ENCODE measurements at places on chromosomes 1 and 21. TPM values are rescaled to one million over a fixed set of nuclear protein-coding genes. Genes with fewer than 3 reads are reported as not detected.

The NUDT4B gene
- not detected for total RNA-seq

DNA sequence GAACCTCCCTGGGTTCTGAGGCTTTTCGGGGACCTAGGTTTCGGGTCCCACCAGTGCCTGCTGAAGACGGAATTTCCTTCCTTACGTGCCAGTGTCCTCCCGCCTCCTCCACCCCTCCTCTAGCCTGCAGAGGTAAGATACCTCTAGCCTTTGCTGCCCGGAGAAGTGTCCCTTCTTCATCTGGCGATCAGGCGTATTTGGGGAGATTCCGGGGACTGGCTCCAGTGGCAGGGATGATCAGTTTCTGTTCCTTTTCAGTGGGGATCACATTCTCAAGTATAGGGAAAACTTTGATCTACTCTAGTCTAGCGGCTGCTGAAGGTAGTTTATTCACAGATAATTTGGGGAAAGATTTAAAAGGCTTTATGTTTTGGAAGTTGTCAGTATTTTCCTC is 674 bp downstream of the CEP350 start:
- peak overlapping the region; percentile 85 for H3K27ac ChIP-seq
- peak overlapping the region; percentile 90 for H3K4me3 ChIP-seq
- peaks cover 58% of the 10 kb centered on the region for H3K4me1 ChIP-seq
- H3K36me3 ChIP-seq, result no peaks in the 10 kb centered on the region

DNA sequence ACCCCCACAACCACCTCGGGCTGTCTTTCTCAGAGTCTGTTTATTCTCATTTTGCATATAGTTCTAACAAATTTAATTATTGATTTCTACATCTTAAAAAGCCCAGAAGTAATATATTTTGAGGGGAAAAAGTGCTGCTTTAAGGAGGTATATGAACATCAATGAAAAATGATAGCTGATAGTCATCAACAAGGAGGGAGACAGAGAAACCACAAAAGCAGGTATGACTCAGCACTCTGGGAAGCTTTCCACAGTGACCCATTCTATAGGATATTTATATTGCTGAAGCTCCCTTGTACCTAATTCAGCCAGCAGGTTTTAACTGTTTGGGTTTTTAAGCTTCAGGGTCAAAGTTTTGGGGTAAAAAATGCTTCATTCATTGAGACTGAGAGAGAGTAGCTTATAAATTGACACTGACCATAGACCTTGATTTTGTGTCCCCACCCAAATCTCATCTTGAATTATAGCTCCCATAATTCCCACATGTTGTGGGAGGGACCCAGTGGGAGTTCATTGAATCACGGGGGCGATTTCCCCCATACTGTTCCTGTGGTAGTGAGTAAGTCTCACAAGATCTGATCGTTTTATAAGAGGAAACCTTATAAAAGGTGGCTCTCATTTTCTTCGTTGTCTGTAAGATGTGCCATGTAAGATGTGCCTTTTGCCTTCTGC is 27.4 kb downstream of the VANGL1 start:
- peaks cover 5% of the 10 kb centered on the region for H3K36me3 ChIP-seq
- no peak overlapping the region for H3K27ac ChIP-seq
- DNase-seq, result no peak
- H3K27me3 ChIP-seq, result no peaks in the 10 kb centered on the region
- no peak overlapping the region for H3K4me3 ChIP-seq

GRCh38 chr1:203128716-203129500 is 1.4 kb downstream of the ADORA1 start:
- peaks cover 46% of the 10 kb centered on the region for H3K27me3 ChIP-seq
- H3K27ac ChIP-seq, result no peak overlapping the region
- no peak for DNase-seq
- peak overlapping the region; percentile 38 for H3K4me3 ChIP-seq
- peaks cover 14% of the 10 kb centered on the region for H3K4me1 ChIP-seq

The SYCP1 gene
- not detected for total RNA-seq

The SELENBP1 gene
- not detected for total RNA-seq

GRCh38 chr1:214446772-214447556 is 104.4 kb downstream of the PTPN14 start:
- peak overlapping the region; percentile 51 for H3K4me3 ChIP-seq
- H3K27me3 ChIP-seq, result no peaks in the 10 kb centered on the region

- peaks cover 7% of the 10 kb centered on the region for H3K4me1 ChIP-seq
- H3K27ac ChIP-seq, result no peak overlapping the region
- DNase-seq, result no peak
- no peaks in the 10 kb centered on the region for H3K36me3 ChIP-seq
- H3K27me3 ChIP-seq, result no peaks in the 10 kb centered on the region
Measured at GRCh38 chr1:54172614-54173599, 20.1 kb upstream of the CDCP2 start.

The PODN gene
- total RNA-seq, result not detected

DNA sequence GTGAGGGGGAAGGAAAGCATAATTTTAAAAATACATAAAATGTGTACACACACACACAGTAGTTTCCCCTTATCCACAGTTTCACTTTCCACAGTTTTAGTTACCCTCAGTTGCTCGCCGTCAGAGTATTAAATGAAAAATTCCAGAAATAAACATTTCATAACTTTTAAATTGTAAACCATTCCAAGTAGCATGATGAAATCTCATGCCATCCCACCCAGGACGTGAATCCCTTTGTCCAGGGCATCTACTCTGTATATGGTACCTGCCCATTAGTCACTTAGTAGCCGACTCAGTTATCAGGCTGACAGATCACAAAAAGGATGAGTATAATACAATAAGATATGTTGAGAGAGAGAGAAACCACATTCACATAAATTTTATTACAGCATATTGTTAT is 36.2 kb downstream of the EPS15 start:
- peaks cover 6% of the 10 kb centered on the region for H3K4me1 ChIP-seq
- H3K27me3 ChIP-seq, result no peaks in the 10 kb centered on the region
- no peak overlapping the region for H3K27ac ChIP-seq
- no peak for DNase-seq
- no peak overlapping the region for H3K4me3 ChIP-seq
- peaks cover 12% of the 10 kb centered on the region for H3K36me3 ChIP-seq

DNA sequence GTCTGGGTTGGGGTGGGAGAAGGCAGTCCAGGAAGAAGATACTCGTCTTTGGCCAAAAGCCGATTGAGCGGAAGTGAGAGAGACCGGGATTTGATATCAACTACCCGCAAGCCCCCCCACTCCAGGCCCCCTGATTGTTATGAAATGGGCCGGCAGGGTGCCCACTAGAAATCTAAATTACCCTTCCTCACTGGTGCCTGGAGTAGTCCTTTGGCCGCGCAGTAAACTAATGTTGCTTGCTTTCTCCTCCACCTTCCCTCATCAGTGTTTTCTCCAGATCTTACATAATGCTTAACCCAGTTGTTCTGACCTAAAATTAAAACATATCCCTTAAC is 119.2 kb upstream of the BARHL2 start:
- H3K27me3 ChIP-seq, result peaks cover 87% of the 10 kb centered on the region
- peak overlapping the region; percentile 56 for H3K4me3 ChIP-seq
- peaks cover 2% of the 10 kb centered on the region for H3K36me3 ChIP-seq
- peaks cover 45% of the 10 kb centered on the region for H3K4me1 ChIP-seq

GRCh38 chr1:223622132-223622842 is 43.2 kb downstream of the CAPN8 start:
- no peaks in the 10 kb centered on the region for H3K27me3 ChIP-seq
- H3K4me3 ChIP-seq, result no peak overlapping the region
- no peaks in the 10 kb centered on the region for H3K4me1 ChIP-seq
- H3K36me3 ChIP-seq, result no peaks in the 10 kb centered on the region

DNA sequence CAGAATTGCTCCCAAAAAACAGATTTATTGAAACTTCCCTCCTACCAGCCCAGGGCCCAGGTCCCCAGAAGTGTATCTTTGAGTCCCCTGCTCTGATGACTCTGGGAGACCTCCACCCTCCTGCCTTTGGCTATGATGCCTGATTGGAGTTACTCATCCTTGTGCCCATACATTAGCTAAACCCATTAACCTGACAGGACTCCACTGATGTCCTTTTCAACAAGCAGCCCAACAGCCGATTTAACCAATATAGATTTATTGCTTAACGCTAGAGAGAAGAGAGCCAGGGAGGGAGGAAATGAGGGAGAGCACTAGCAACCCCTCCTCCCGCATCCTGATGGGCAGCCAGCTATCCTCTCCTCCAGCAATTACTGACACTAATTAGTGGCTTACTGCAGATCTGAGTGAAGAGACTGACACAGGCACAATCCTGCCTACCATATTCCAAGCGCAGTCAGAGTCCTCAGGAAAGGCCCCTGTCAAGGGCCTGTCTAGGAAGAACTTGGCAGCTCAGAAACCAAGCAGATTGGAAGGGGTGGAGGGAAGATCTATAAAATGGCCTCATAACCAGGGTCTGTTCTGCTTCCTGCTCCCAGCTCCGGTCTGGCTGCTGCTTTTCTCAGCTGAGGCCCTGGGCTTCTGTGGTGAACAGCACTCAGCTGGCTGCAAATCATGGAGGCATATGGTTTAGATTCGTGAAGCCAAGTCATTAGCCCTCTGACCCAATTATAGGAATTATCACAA is 484.5 kb upstream of the DAB1 start:
- no peaks in the 10 kb centered on the region for H3K4me1 ChIP-seq
- no peak for DNase-seq
- H3K27ac ChIP-seq, result no peak overlapping the region
- H3K4me3 ChIP-seq, result no peak overlapping the region
- no peaks in the 10 kb centered on the region for H3K27me3 ChIP-seq

DNA sequence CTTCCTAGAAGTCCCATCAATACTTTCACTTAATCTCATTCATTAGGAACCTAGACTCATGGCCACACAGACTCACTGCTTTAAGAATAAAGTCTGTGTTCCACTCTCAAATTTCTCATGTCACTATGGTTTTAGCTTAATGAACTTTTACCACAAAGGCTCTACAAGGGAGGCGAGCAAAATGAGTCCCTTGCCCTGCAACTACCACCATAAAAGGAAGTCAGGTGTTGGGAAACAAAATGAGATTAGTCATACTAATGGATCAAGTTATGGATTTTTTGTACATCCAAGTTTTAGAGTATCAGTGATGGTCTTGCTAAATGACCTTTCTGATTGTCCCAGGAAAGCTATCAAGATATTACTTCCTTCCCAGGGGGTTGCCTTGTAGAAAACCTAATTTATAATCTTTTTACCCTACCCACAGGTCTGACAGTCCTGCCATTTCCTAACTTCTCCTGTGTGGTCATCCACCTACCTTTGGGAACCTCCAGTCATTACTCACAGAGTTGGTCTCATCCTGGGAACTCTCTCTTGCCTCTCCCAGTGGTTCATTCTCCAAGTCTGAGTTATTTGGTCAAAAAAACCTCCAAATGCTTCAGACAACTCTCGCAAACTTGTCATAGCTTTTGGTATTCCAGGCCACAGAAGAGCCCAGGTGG is 51.8 kb upstream of the SLC16A1 start:
- no peak for DNase-seq
- no peak overlapping the region for H3K4me3 ChIP-seq
- no peaks in the 10 kb centered on the region for H3K36me3 ChIP-seq
- no peak overlapping the region for H3K27ac ChIP-seq
- H3K4me1 ChIP-seq, result no peaks in the 10 kb centered on the region
- H3K27me3 ChIP-seq, result no peaks in the 10 kb centered on the region

- DNase-seq, result no peak
- no peak overlapping the region for H3K27ac ChIP-seq
- no peaks in the 10 kb centered on the region for H3K4me1 ChIP-seq
Measured at GRCh38 chr21:28025111-28025510, 967.6 kb downstream of the LTN1 start.

- peaks cover 16% of the 10 kb centered on the region for H3K27me3 ChIP-seq
- H3K36me3 ChIP-seq, result no peaks in the 10 kb centered on the region
- DNase-seq, result peak; percentile 4
- H3K27ac ChIP-seq, result no peak overlapping the region
- no peak overlapping the region for H3K4me3 ChIP-seq
- H3K4me1 ChIP-seq, result no peaks in the 10 kb centered on the region
Measured at GRCh38 chr1:152870831-152871730, 7.0 kb upstream of the SMCP start.

The TMEM59 gene
- 148 TPM for total RNA-seq

DNA sequence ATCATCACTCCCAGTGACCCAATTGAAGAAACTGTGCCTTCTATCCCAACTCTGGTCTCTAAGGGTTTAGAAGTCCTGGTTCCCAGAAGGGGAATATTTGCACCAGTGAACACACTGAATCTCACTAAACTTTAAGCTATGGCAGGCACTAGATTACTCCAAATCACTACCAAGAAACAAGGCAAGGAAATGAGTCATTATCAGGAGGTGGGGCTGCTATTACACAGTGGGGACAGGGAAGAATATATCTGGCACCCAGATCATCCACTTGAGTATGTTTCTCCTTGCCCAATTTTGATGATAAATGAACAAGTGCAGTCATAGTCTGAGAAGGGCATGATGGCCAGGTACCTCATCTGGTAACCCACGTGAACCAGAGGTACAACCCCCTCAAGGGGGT is 7.0 kb downstream of the MRPL9 start:
- H3K27me3 ChIP-seq, result no peaks in the 10 kb centered on the region
- H3K27ac ChIP-seq, result no peak overlapping the region
- H3K36me3 ChIP-seq, result peaks cover 4% of the 10 kb centered on the region
- no peak overlapping the region for H3K4me3 ChIP-seq

GRCh38 chr1:98086796-98087441 is 166.1 kb upstream of the DPYD start:
- no peaks in the 10 kb centered on the region for H3K27me3 ChIP-seq
- no peaks in the 10 kb centered on the region for H3K4me1 ChIP-seq
- no peaks in the 10 kb centered on the region for H3K36me3 ChIP-seq
- no peak overlapping the region for H3K27ac ChIP-seq
